ENCODE measurements at places on chromosomes 16 and 17.

DNA sequence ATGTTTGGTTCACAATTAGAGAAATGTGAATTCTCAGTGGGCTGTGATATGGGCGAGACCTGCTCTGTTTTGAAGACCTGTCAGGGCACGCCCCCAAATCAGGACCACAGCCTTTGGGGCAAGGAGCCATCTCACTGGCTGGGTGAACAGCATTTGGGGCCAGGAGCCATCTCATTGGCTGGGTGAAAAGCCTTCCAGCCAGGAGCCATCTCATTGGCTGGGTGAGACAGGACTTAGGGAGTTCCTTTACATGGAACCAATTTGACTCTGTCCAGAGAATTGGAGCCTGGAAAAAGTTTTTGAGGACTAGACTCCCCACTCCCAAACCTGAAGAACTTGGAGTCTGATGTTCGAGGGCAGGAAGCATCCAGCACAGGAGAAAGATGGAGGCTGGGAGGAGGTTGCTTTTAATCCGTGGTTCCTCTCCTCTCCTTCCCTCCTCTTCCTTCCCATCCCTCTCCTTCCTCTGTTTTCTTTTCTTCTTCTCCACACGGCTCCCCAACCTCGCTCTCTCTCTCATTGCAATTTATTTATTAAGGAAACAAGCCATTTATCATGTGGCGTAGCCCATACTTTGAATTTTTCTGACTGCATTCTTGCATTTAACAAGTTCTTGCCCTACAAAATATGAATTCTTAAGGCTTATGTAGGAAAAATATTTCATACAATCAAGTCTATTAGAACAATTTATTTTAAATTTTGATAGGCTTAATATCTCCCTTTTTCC, 19.7 kb downstream of the FOXL1 start:
- no peak for DNase-seq

- DNase-seq, result no peak
These were observed 24.4 kb downstream of the ABCC12 start for GRCh38 chr16:48131201-48131935.

- DNase-seq, result no peak
These were observed 791 bp upstream of the PLD6 start for GRCh38 chr17:17206913-17207335.

DNA sequence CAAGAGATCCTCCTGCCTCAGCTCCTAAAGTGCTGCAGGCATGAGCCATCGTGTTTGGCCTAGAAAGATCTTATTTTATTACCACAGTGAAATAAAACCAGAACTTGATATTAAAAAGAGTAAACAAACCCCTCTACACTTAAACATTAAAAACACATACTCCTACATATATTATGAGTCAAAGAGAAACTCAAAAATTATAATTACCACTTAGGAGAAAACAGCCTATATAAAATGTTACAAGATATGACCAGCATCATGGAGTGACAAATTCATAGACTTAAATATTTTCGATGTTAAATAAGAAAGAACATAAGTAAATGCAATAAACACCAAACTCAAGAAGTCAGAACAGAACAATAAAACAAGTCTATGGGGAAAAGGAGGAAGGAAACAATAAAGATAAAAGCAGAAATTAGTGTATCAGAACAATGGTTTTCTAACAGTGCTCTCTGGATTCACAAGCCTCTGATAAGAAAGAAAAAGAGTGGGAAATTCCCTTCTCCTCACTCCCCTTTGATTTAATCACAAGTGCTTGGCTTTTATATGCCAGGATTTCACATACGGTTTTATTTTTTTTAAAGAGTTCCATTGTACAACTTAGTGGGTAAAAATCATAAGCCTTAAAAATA, 23.0 kb downstream of the SKAP1 start:
- DNase-seq, result no peak

DNA sequence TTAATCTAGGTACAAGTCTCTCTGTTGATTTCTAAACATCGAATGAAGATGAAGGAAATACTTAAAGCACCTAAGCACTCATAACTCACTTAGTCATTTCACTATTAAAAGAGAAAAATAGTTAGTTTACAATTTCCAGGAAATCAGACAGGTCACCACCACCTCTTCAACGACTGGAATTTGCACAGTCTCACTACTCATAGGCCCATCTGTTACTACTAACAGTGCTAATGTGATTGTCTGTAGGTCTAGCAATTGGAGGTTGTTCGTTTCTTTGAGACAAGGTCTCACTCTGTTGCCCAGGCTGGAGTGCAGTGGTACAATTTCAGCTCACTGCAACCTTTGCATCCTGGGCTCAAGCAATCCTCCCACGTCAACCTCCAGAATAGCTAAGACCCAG, 444.6 kb downstream of the MAF start:
- DNase-seq, result no peak

- DNase-seq, result no peak
These were observed 7.1 kb downstream of the TMEM114 start for GRCh38 chr16:8583199-8583598.

GRCh38 chr17:75628425-75628824, 4.8 kb upstream of the SMIM5 start:
- DNase-seq, result no peak

DNA sequence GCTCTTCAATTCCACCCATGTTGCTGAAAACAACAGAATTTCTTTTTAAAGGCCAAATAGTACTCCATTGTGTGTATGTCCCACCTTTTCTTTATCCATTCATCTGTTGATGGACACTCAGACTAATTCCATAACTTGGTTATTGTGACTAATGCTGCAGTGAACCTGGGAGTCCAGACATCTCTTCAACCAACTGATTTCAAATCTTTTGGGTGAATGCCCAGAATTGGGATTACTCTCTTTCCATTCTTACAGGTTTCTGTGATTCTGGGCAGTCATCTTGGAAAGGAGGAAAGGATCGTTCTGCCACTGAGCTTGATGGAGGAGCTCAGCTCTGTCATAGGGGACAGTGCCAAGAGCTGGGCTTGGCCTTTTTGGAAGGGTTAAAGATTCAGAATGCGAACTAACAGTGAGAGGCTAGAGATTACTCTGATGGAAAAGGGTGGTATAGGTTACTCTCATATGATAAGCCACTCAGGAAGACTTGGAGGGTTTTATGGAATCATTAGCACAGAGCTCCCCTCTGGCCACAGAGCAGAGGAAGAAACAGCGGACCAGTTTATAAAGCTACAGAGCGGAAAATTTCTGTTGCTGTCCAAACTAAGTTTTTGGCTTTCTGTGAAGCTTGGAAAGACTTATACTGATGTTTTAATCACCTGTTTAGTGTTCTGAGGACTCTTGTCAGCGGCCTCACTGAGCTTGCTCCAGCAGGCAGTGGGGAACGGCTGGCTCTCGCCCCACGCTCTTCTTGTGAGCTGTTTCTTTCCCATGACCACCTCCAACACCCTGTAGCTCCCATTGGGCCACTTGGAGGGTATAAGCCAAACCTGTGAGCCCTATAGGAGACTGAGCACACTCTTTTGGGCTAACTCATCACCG, 48.3 kb downstream of the HIC1 start:
- DNase-seq, result no peak

DNA sequence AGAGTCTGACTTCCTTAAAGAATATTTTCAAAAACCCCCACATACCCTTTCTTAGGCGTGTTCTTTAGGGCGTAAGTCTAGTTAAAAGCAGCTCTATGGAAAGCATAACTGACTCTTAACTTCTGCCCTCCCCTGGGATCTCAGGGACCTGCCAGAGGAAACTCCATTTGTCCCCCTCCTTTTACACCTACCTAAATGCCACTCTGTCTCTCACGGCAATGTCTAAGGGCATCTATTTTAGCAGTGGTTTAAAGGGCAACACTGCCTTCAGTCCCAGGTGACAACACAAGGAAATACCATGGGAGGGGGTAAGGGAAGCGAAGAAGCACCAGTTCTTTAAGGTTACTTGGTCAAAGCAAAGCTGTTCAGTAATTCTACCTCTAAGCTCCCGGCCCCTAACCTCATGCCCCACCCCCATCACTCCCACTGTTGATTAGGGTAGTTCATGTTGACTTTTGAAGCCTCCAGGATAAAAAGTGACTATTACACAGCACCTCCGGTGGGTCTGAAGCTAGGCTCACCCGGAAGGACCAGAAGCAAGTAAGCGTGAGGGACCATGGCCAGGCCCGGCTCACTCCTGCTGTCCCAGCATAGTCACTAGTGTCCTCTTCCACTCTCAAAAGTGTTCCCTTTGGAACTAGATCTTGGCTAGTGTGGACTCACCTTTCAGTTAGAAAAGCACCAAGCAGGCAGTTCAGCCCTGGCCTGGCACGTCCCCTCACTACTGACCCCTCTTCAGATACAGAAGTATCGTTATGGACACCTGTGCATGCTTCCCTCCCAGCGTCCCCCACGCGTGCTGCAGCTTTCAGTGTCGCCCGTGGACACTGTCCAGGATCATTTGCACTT, 47.1 kb downstream of the CYTH1 start:
- no peak for DNase-seq

GRCh38 chr17:77495575-77495974, 354.8 kb downstream of the SEC14L1 start:
- DNase-seq, result no peak

- no peak for DNase-seq
These were observed 43.4 kb downstream of the TAOK1 start for GRCh38 chr17:29433541-29433940.

DNA sequence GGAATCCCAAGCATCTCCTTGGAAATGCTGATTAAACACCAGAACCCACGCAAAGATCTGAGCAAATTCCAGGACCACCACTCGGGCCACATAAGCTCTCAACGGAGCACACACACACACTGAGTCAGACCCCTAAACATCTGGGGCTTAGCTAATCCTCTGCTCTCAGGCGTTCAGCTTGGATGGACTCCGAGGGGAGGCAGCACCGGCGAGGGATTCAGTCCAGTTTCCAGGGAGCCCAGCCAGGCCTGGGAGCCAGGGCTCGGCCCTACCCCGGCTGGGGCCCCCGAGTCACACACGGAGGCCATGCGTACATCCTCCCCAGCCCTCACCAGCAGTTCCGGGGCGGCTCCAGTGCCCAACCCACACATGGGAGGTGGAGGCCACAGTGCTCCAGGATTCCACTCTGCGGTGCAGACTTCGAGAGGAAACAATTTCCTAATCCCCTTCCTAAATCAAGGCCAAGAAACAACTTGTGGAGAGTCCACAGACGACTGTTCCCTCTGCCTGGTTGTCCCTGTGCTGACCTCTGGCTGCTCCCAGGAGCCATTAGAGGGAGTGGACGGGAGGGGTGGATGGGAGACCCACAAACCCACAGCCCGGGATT, 70.5 kb downstream of the GAS7 start:
- no peak for DNase-seq

GRCh38 chr17:48719642-48720265, 2.6 kb downstream of the PRAC1 start:
- no peak for DNase-seq

GRCh38 chr17:20094777-20095176, 85.6 kb downstream of the SPECC1 start:
- no peak for DNase-seq

DNA sequence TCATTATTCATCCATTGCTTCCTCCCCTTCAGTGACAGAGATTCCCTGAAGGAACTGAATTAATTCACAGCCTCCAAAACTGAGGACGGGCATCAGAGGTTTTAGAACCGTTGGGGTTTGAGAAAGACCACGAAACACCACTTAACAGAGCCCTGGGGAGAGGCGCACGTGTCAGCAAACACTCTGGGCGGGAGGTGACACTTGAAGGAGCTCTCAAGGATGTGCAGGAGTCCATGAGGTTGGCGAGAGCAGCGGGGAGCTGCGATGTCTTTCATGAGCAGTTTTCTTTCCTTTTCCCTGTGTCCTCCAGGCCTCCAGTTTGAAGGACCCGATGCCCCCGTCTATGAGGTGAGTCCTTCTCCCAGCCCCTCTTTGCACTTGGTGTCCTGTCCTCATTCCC, 23.7 kb downstream of the B4GALNT2 start:
- DNase-seq, result no peak

DNA sequence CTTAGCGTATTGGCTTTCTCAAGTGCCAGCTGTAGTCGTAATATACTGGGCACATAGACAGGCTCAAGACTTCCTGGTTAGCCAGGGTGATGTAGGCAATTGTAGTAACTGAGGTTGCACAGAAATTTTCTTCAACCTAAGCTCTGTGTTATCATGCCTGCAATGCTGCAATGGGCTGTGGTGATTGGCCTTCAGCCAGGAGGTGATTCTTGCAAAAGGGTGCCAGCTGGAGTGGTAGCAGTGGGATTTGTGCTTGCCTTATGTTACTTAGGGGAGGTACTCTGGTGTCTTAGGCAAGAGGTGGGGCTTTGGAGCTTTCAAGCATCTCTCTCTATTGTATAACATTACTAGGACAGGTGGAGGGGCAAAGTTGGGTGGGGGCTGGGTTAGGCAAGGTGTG, 495.1 kb downstream of the CDH11 start:
- DNase-seq, result no peak

DNA sequence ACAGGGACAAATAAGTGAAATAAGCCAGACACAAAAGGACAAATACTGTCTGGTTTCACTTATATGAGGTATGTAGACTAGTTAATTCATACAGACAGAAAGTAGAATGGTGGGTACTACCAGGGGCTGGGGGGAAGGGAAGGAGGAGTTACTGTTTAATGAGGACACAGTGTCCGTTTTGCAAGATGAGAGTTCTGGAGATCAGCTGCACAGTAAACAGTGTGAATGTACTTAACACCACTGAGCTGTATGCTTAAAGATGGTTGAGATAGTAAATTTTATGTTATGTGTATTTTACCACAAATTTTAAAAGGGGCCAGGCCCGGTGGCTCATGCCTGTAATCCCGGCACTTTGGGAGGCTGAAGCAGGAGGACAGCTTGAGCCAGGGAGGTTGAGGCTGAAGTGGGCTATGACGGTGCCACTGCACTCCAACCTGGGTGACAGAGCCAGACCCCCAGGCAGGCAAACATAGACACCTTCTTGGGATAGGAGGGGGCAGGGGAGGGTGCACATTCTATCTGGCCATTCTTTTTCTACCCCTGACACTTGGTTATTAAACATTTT, 23.5 kb downstream of the LRRC75A start:
- DNase-seq, result no peak

GRCh38 chr17:59366040-59366757, 34.7 kb downstream of the YPEL2 start:
- DNase-seq, result no peak

GRCh38 chr16:27407133-27407532, 5.2 kb downstream of the IL21R start:
- no peak for DNase-seq

DNA sequence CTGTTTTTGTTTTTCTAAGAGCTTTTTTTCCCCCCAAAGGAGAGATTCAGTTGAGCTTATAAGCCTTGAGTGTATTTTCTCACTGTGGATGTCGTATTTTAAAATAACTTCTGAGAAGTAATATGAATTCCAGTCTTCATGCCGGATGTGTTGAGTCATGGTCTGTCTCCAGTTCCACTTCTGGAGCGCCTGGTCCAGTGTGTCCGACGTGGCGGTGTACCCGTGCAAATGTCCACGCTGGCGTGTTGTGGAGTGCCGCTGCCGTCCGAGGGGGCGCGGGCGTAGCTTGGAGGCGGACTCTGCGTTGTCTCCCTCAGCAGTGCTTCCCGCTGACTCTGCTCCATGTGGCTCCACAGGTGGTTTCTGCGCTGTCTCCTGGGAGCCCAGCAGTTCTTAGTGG, 60.9 kb upstream of the ZNF750 start:
- DNase-seq, result no peak

DNA sequence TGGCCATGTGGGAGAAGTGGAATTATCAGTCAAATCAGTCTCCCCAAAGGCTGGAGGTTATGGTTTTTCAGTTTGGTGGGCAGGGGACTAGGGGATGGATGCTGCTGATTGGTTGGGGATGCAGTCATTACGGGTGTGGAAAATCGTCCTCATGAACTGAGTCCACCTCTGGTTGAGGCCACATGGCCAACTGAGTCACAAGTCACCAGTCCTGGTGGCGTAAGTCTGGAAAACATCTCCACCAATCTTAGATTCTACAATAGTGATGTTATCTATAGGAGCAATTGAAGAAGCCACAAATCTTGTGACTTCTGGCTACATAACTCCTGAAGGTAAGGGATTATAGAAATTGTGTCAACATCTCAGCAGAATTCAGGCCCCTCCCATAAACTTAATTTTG, 5.2 kb upstream of the RNF135 start:
- DNase-seq, result no peak
